Stimulated activated CD4-positive, alpha-beta T cell treated with anti-CD3 and anti-CD28 coated beads, Interleukin-1b, Interleukin-23, amount 100 ng/mL, for 1 hour (primary cell): ENCODE measurements at places on chromosomes 7 and 10.

GRCh38 chr10:31187607-31188210 lies 131.3 kb upstream of the ZEB1 start:
- no peak for DNase-seq

- no peak for DNase-seq
Measured at GRCh38 chr7:116843378-116843777, 19.0 kb upstream of the CAPZA2 start.

- DNase-seq: no peak
Measured at GRCh38 chr7:158366346-158366745, 221.3 kb downstream of the PTPRN2 start.

DNA sequence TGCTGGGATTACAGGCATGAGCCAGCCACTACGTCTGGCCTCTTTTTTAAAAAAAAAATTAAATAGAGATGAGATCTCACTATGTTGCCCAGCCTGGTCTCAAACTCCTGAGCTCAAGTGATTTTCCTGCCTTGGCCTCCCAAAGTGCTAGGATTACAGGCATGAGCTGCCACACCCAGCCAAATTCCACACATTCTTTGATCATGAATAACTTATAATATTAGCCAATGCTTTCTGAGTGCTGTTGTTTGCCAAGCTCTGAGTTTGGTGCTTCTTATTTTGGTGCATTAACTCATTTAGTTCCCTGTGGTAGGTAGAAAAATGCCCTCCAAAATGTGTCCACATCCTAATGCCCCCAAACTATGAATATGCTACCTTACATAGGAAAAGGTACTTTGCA lies 47.2 kb upstream of the MKI67 start:
- DNase-seq: no peak

DNA sequence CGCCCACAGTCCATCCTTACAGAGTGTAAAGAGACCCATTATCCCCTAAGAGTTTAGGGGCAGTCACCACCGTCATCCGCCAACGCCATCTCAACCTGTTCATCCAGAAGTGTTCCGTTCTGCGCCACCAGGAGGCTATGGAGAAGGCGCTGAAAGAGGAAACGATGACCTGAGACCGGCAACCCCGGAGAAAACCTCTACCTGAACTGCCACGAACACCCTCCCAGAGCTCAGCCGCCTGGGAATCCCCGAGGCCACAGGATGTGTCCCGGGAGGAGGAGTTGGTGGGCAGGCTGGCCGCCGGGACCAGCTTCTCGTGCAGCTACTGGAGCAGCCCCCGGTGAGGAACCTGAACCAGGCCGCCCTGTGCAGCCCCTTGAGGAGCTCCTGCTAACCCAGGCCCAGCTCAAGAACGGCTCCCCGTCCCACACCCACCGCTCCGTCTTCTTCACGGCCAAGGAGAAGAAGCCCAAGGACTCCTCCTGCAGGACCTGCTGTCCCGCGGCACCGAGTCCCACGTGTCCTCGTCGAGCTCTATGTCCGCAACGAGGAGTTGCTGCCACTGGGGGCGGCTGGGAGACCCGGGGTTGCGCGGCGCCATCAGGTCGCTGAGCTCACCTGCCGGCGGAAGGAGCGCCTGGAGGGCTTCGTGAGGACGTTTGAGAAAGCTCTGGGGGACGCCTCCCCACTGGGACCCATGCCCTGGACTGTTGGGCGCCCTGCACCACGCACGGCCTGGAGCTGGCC lies 21.1 kb upstream of the LANCL2 start:
- no peak for DNase-seq

DNA sequence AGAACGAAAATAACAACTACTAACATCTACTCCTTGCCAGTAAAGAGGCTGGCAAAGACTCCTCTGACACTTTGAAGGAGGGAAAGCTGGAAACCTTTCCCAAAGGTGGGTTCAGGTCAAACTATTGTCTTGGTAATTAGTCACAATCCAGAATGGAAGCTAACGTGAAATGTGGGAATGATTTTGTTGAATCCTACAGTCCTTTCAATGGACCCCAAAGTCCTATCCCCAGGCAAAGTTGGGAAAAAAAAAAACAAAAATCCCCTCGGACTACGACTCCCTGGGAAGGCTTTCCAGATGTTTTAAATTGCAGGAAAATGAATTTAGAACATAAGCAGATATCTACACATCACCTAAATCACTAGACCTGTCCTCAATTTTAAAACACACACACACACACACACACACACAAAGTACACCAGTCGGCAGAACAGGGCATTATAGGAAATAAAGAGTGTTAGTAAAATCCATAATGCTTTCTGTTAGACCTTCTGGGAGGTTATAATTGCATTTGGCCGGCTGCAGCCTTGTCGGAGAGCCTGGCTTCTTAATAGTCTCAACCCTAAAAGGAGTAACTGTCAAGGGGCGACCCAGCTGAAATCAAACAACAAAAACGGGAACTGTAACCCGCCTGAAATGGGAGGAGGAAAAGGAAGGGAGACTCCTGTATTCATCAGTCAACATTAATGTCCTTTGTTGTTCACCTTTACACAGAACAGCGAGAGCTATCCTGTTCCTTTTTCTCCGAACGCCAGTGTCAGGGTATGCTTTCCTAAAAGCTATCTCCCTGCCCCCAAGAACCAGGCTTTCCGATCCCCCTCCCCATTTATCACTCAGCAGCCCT lies 1.5 kb downstream of the DOCK4 start:
- no peak for DNase-seq

- DNase-seq: no peak
Measured at GRCh38 chr7:54546081-54546985, 4.2 kb downstream of the VSTM2A start.

- DNase-seq: no peak
Measured at GRCh38 chr10:99854860-99855259, 72.4 kb downstream of the ABCC2 start.

- DNase-seq: no peak
Measured at GRCh38 chr7:86485827-86486226, 157.9 kb upstream of the GRM3 start.

DNA sequence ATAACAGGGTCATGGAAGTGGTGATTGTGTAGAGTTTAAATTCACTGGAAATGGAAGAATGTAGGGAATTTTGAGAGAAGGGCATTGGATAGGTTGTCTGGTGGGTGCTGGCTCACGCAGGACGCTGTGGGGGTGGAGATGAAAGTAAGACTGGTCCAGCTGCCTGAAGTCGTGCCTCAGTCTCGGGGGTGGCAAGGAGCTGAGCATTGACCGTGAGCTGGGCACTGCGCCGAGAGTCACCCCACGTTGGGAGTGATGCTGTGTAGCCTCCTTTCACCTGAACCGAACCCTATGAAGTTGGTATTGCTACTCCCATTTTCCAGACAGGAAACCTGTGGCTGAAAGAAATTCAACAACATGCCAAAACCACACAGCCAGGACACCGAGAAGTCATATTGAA lies 99.2 kb downstream of the ACTR3B start:
- no peak for DNase-seq

DNA sequence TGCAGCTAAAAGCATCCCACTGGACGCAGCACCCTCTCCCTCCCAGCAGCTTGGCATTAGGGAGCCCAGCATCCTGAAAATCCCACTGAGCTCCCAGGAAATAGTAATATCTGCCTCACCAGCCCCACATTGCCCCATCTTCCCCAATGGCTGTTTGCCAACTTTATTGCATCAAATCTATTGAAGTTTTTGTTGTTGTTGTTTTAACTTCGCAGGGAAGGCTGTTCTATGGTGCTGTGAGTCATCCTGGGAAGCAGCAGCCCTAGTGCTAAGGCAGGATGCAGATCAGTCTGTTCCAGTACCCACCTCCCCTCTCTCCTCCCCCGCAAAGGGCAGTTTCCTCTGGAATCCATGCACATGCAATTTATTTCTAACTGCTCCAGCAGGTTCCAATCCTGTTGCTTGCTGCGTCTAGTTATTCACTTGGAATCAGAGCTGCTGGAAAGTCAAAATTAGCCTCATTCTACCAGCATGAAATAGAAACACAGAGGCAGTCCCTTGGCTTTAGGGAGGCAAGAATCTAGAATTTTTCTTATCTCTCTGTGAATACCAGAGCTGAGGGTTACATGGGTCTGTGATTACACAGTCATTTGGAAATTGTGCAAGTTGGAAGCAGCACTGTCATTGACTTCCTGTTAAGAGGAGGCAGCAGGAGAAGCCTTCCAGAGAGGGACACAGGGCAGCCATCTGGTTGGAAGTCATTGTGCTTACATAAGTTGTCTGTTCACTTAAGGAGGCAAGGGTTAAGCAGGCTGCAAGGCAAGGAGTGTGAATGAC lies 115.9 kb upstream of the CACUL1 start:
- DNase-seq: no peak

- DNase-seq: no peak
Measured at GRCh38 chr7:82286096-82286797, 157.3 kb downstream of the CACNA2D1 start.

GRCh38 chr10:57880446-57881227 lies 387.1 kb downstream of the IPMK start:
- DNase-seq: no peak

DNA sequence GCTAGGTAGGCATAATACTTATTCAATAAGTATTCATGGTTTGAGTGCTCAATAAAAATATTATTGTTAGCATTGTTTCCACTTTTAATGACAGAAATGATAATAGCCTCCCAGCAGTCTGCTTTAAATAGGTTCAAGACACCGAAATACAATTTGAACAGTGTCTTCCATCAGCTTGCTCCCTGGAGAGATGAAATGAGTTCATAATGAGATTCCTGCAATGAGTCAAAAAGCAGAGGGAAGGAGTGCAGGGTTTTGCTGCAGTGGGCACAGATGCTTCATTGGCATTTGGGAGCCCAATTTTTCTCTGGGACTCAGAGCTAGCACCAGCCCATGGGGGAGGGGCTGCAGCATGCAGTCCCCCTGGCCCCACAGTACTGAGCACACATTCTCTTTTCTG lies 32.6 kb upstream of the CHCHD3 start:
- DNase-seq: no peak

GRCh38 chr7:134477954-134478353 lies 19.1 kb upstream of the AKR1B1 start:
- no peak for DNase-seq

DNA sequence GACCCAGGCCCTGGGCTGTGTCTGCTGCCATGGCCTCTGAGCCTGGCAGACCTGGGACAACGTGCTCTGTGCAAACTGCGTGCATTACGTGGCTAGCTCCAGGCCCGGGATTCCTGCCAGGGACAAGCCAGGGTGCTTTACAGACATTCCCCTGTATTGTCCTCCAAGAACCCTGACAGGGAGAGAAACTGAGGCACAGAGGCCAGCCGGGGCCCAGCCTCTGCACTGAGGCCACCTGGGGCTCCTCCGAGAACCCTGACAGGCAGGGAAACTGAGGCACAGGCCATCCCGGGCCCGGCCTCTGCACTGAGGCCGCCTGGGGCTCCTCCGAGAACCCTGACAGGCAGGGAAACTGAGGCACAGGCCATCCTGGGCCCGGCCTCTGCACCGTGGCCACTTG lies 64.9 kb downstream of the CFAP46 start:
- DNase-seq: no peak

- no peak for DNase-seq
Measured at GRCh38 chr10:127952575-127952869, 45.6 kb downstream of the PTPRE start.

GRCh38 chr7:8353991-8354390 lies 79.4 kb upstream of the NXPH1 start:
- no peak for DNase-seq

DNA sequence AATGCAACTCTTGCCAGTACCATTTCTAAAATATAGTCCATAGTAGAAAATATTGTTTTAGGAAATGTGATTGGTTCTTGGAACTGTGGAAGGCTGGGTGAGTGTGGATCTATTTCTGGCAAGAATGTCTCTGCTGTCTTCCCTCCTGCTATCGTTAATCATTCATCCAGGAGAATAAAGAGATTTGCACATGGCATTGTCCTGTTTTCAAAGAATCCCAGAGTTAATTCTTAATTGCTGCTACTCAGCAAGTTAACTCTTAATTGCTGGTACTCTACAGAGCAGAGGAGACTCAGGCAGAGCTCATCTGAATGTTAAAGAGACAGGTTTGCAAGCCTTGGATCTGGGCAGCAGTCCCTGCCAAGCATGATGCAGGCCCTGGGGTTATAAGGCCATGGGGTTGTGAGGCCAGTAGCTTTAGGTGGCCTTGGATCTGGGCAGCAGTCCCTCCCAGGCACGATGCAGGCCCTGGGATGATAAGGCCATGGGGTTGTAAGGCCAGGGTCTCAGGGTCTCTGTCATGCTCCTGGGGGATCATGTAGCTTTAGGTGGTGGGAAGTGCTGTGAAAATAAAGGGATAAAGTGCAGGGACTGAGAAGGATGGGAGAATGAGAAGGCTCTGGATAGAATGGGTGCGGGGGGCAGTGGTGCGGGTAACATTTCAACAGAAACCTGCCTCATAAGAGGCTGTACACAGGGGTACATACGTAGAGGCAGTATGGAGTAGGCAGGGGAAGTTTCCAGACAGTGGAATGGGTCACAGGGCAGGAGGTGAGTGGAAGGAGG lies 162.3 kb downstream of the SVIL start:
- DNase-seq: no peak

DNA sequence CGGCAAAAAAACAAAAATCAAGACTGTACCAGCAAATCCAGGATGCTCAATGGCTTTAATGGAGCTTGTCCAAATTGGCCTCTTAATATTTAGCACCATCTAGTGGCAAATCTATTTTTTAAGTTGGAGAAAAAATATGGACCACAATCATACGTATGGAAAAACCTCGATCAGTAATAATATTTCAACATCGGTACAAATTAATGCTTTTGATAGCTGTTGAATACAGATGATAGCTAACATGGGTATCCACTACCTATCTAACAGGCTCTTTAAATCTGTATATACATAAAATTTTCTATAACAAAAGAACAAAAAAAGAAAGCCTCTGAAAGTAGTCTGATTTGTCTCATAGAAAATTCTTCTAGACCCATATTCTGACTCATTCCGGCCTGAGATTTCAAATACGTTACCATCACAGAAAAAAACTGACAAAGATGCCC lies 29.2 kb downstream of the COA1 start:
- no peak for DNase-seq

- DNase-seq: no peak
Measured at GRCh38 chr7:157863906-157864810, 527.4 kb downstream of the DNAJB6 start.

GRCh38 chr7:41916450-41916927 lies 213.6 kb upstream of the INHBA start:
- DNase-seq: no peak

DNA sequence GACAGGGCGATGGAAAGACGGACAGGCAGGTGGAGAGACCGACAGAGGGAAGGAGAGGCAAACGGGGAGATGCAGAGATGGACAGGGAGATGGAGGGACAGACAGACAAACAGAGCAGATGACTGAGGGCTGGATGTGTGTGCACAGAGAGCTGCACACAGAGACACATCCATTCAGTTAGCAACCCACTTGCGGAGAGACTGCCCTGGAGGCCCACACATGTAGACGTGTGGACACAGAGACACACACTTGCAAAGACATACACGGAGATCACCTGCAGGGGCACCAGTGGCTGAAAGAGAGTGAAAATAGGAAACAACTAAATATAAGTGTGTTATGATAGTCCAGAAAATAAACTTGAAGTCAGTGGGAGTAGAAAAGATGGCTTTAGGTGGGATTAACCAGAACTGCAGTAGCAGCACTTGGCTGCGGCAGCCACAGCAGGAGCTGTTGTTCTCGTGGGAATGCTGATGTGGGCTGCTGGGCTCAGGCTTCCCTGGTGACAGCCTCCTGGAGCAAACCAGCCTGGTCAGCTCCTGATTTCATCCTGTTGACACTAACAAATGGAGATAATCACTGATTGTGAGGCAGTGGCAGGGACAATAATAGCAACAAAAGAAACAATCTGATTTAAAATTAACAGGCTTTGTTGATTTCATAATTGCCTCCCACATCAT lies 134.1 kb downstream of the CCNY start:
- no peak for DNase-seq

- DNase-seq: no peak
Measured at GRCh38 chr10:104498347-104499081, 142.6 kb upstream of the SORCS3 start.

- no peak for DNase-seq
Measured at GRCh38 chr7:92028226-92028625, 87.6 kb downstream of the AKAP9 start.
